ENCODE measurements at places on chromosomes 16 and 17.

- DNase-seq: no peak
These were observed 23.0 kb downstream of the WNT3 start for GRCh38 chr17:46795379-46795952.

- DNase-seq: peak; percentile 76
These were observed 667 bp downstream of the EFCAB13 start for GRCh38 chr17:47324224-47325020.

GRCh38 chr16:89749637-89750036, 28.3 kb downstream of the ZNF276 start:
- DNase-seq: no peak

DNA sequence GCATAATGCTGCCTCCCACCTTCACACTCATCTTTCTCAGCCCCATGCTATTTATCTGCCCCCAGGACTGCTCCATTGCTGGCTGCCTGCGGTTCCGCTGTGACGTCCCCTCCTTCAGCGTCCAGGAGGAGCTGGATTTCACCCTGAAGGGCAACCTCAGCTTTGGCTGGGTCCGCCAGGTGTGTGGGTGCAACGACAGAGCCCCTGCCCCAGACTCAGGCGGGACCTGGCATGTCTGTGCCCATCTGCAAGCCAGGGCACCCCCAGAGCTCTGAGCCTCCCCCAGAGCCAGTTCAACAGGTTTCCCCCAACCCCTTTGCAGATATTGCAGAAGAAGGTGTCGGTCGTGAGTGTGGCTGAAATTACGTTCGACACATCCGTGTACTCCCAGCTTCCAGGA, 12.9 kb upstream of the ITGAD start:
- DNase-seq: no peak

DNA sequence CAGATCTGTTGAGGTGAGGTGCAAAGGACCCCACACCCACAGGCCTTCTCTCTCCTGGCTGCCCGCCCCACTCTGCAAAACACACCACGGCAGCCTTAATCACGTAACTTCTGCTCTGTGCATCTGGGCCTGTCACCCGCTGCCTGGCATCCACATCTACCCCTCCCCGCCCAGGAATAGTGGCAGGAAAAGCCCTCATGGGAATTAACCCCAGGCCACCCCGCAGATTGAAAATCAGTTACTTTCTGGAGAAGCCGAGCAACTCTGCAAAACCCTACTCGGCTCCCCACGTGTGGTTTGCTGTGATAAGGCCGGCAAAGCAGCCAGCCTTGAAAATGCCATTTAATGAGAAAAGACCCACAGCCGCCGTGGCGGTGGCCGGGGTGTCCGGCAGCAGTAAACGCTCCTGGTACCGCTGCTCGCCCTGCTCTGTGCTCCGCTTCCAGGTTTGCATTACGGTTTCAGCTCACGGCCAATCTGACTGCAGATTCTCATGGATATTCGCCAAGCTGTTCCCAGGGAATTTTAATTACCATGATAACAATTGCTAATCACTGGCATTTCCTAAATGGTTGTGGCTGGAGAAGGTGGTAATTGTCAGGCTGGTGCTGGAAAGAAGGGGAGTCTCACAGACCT, 78.0 kb upstream of the DOC2B start:
- DNase-seq: no peak

Data from thyroid gland (tissue), 4 donors.